ENCODE measurements at places on chromosomes 3 and 15.

- DNase-seq: no peak
These were observed 2.5 kb upstream of the NLGN1 start for GRCh38 chr3:173395073-173395411.

GRCh38 chr3:47250309-47251060, 32.1 kb downstream of the KIF9 start:
- no peak for DNase-seq

DNA sequence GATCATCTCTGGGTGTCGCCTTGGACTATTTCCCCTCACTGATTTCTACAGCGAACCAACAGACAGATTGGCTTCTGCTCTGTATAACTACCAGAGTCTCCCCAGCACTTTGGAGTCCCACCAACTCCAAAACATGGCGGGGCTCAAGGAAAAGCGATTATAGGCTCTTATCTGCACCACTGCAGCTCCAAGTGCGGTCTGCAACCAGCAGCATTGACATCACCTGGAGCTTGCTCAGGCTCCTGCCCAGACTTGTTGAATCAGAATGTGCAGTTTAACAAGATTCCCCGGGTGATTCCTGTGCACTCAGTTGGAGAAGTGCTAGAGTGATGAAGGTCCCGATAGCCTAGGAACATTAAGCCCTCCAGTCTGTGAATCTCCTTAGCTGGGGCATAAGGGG, 9.0 kb downstream of the CCK start:
- DNase-seq: no peak

GRCh38 chr3:196336319-196337145, 1.7 kb downstream of the TM4SF19 start:
- DNase-seq: no peak

- no peak for DNase-seq
These were observed 12.0 kb upstream of the TXNRD3 start for GRCh38 chr3:126666658-126667528.

DNA sequence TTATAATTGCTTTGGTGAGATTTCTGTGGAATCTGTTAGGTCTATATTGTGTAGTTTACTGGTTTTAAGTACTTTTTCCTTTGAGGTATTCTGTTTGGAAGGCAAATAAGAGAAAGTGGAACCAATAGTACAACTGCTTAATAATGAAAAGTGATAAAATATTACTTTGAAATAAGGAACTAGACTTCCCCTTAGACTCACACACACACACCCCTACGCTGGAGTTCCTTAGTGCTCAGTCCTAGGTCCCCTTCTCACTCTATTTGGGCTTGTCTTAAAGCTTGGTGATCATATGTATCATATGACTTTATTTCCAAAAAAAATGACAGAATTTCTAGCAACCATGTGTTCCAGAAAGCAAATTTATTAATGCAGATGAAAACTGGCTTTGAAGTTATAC, 494.0 kb upstream of the TGFBR2 start:
- DNase-seq: no peak

GRCh38 chr3:120410541-120410940, 40.3 kb downstream of the FSTL1 start:
- DNase-seq: no peak

DNA sequence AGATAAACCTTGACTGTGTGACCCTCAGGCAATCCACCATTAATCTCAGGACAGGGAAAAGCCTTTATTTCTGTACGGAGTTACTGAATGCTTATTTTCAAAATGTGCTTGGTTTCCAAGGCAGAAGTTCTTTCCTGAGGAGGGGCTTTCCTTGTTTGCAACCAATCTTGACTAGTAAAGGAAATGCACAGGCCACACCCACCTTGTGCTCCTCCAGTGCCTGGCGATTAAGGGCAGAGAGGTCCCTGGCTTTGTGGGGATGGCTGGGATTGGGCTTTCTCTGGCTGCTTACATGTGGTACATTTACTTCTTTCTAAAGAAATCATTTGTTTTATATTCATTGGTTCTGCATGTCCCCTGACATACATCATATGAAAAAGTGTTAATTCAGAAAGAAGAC, 47.8 kb downstream of the ZNF621 start:
- no peak for DNase-seq

DNA sequence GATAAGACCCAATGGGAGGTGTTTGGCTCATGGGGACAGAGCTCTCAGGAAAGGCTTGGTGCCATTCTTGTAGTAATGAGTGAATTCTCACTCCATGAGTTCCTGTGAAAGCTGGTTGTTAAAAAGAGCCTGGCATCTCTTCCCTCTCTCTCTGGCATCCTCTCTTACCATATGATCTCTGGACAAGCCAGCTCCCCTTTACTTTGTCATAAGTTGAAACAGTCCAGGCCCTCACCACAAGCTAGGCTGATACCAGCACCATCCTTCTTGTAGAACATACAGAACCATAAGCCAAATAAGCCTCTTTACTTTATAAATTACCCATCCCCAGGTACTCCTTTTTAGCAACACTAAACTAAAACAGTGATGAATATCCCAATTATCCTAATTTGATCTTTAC, 166.9 kb upstream of the TMC3 start:
- DNase-seq: no peak

DNA sequence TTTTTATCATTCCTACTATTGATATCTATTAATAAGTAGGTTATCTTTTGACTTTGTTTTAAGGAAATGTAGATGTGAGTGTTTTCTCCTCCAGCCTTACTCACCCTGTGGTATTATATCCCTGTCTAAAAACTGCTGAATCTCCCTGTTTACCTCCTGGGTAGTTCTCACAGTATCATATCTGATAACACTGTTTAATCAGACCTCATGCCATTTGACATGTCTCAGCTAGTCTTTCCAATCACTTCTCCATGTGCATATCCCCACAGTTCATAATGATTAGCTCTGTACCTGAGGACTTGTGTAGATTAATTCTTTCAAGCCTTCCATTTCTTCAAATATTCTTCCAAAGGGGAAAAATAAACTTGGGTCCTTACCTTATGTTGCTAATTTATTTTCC, 30.7 kb downstream of the DUOX2 start:
- no peak for DNase-seq

DNA sequence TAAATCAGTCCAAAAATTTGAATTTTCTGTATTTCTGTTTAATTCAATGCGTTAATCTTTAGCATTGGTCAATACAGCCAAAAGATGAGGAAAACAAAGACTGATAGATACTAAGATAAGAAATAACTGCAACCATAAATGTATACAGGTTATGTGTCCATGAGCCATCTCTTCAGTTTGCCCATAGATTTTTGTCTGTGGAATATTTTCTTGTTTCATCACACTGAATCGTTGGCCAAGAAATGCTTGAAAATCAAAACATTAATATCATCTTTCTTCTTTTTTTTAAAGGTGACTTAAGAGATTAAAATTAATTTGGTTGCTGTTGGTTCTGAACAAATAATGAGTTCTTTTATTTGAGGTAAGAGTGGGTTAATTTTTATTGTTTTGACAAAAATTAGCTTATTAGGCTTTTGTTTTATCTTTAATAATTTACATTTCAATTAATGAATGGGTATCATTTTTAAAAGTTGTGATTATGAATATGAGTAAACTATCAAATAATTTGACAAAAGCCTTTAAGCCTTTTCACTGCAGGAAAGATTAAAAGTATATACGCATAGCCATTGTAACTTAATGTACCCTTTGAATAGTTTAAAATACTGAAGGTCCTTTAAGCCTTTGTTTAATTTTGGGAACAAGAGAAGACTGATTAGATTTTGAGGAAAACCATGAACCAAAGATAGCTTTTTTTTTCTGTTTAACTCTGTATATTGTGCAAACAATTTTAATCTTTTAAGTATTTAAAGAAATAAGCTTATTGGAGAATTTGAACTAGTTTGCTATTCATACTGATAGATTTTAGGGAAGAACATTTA, 14.7 kb upstream of the CHD2 start:
- DNase-seq: no peak

DNA sequence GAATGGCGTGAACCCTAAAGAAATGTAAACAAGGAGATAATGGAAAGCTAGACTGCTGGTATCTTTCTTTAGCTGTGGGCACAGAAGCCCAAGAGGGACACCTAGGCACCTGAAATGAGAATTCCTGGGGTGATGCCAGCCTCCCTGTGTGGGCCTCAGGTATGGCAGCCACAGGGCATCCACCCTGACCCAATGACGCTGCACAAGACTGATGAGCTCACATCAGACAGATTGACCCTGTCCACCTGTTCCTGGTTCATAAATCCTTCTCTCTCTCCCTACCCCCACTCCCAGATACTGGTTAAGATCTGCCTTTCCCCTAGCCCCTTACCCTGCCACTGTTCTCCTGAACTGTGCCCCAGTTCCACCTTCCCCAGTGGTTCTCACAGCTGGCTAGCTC, 1.5 kb downstream of the GLB1 start:
- DNase-seq: no peak

DNA sequence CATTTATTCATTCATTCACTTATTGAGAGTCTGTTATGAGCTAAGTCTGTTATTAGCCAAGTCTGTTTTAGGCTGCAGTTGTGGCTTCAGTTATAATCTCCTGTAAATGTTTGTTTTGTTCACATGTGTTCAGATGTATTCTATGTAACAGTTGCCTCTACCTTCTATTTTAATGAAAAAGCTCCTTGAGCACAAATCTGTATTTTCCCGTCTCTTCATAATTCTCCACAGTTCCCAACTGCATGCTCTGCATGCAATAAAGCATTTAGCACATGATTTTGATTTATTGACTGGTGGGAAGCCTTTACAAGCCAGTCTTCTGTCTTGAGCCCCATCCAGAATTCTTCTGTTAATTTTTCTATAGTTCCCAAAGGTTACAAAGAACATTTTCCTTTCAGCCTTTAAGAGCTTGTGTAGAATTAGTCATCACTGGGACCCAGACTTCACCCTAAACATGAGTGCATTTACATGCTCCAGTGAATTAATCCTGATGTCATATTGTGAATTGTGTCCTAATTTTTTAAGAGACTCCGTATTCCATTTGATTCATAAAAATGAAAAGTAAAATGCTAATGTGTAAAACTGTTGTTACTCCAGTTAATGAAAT, 122.3 kb upstream of the NR2E3 start:
- DNase-seq: no peak

- no peak for DNase-seq
These were observed 5.9 kb upstream of the KLHL25 start for GRCh38 chr15:85800478-85801123.

- DNase-seq: no peak
These were observed 177.2 kb downstream of the LRRC3B start for GRCh38 chr3:26799679-26800317.

- no peak for DNase-seq
These were observed 21.4 kb downstream of the CBLB start for GRCh38 chr3:105847452-105847851.

DNA sequence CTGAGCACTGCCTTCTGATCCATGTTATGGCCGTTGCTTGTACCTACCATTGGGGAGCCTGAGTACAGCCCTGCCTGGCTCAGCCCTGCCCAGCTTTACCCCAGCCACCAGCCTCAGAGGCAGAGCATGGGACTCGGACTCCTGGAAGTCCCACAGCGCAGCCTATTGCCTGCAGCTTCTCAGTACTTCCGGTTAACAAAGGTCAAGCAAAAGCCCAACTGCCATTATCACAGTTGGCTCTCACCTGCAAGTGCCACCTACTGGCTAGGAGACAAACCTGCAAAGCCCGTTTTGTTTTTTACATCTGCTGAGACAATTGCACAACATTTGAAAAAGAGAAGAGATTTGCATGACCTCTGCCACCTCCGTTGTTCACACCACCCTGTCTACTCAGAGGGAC, 1081.7 kb downstream of the NAALADL2 start:
- no peak for DNase-seq

DNA sequence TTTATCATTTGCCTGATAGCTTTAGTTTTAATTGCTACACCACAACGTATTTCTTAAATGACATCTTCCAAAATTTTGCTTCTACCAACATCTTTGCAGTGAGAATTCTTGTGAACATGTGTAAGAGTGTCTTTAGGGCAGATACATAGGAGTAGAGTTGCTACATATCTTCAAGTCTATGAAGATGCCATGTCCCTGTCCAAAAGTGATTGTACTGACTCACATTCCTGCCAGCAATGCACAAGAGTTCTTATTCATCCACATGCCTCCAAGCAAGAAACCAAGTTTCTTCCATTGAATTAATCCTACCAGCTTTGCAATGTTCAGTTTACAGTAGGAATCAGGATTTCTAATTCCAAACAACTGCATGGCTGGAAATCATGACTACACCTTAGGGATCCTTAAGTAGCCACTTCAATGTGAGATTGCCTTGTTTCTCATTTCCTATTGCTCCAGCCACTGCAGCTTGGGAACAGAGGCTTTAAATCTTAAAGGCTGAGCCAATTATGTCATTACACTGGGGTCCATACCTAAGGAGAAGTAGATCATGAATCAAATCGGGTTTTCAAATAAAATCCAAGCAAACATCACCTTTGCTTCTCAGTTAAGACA, 44.5 kb downstream of the BCL2L10 start:
- no peak for DNase-seq

DNA sequence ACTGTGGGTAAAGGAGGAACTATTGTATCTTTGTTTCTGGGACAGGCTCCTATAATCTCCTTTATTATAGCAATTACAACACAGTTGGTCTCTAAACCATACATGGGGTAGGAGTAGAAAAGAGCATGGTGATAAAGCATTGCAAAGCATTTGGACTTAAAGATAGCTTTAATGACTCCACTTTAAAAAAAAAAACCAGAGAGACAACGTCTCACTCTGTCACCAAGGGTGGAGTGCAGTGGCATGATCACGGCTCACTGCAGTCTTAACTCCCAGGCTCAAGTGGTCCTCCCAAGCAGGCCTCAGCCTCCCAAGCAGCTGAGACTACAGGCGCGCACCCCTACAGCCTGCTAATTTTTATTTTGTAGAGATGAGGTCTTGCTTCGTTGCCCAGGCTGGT, 68.2 kb downstream of the DENND4A start:
- no peak for DNase-seq

- DNase-seq: no peak
These were observed 220.9 kb upstream of the CDIN1 start for GRCh38 chr15:36358523-36358922.

DNA sequence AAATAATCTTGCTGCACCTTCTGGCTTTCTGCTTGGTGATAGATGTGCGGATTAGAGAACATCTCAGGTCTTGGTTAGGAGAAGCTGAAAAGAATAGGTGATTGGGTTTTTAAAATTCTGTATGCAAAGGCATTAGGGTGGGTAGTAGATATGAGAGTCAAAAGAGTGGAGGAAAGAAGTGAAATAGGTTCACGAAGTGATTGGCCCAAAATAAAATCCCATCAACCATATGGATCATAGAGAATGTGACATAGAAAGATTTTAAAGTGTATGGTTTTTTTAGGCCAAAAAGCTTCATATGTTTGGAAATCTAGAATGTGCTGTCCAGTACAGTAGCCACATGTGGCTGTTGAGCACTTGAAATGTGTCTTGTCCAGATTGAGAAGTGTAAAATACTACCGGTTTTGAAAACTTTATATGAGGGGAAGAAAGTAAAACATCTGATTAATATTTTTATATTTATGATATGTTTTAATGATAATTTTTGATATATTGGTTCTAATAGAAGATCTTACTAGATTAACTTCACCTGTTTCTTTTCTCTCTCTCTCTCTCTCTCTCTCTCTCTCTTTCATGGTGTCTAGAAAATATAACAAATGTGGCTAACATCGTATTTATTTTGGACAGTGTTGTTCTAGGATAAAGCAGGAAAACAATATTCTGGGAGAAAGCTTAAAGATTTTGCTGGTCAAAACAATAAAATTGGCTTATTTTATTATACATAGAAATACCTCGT, 2.9 kb downstream of the MBNL1 start:
- no peak for DNase-seq
